ENCODE measurements at places on chromosomes 7 and 10.

DNA sequence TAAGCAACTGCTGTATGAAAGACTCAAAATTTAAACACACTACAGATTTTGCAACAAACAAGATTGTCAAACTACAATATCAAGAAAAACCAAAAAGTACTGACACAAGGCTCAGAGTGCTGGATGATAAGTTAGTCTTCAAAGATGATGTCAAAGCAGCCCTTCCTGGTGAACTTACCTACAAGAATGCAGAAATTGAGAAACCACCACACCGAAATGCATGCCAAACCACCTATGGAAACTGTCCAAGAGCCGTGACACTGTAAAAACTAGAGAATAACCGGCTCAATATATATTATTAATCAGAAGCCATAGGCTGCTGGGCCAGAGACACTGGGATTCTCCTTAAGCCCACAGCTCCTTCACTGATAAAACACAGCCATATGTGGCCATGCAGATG is 25.3 kb downstream of the DENND11 start:
- no peak for DNase-seq

GRCh38 chr10:118973744-118974143 is 55.8 kb upstream of the NANOS1 start:
- no peak for DNase-seq

DNA sequence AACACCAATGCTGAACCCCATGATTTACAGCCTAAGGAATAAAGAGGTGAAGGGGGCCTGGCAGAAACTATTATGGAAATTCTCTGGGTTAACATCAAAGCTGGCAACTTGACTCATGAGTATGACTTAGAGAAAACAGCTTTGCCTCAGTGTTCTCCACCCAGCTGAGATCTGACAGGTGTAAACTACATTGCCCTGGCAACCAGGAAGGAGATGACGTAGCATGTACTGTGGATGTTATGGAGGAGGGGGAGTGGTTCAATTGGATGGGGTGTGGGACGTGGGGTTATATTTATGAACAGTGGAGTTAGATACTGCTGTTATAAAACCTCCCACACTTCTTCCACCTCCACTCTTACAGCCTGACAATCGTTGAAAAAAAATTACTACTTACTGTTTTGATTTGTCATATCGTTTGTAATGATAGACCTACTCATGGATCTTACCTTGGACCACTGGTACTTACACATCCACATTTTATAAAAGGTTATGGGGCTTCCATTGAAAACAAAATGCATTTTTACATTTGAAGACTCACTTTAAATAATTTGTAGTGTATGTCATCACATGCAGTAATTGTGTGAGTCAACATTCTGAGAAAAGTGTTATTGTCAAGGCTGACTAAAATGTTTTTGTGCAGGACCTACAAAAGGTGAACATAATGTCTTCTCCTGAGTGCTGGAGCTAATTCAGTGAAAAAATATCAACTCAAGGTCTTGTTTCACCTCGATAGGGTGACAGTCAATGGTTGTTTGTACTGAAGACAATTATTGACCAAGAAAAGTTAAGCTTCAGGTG is 6.4 kb downstream of the OR2F1 start:
- DNase-seq = no peak

- no peak for DNase-seq
These were observed 507.7 kb downstream of the HTR7 start for GRCh38 chr10:90350122-90350521.

DNA sequence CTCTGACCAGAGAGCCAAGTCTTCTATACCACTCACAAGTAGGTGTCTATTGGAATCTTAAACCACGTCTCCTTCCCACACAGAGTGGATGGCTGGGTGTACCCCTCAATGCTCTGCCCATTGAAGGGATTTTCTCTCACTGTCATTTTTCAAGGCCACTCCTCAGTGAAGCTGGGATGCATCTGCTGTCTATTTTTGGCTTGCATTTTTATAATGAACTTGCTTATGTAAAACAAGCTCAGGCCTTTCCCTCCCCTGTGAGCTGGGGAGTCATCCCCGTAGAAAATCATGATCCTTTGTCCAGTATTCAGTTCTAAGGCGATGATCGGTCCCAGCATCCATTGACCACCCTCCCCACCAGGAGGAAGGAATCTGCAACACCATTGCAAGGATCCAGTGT is 9.8 kb upstream of the RBM17 start:
- DNase-seq = no peak

DNA sequence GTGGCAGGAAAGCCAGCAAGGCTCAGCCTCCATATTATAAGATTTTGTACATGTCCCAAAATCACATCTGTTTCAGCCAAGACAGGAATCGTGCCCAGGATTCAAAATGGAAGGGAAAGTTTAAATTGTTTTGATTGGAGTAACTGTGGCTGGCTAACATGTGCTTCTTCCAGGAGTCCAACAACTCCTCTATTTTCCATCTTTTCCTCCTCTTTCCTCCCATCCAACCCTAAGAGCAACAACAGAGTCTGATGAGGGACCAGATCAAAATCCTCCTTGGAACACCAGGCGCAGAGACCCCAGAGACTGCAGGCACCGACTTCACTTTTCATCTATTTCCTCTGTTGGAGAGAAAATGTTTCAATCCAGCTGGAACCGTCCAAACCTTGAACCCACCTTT is 36.0 kb upstream of the SVIL start:
- DNase-seq = no peak

DNA sequence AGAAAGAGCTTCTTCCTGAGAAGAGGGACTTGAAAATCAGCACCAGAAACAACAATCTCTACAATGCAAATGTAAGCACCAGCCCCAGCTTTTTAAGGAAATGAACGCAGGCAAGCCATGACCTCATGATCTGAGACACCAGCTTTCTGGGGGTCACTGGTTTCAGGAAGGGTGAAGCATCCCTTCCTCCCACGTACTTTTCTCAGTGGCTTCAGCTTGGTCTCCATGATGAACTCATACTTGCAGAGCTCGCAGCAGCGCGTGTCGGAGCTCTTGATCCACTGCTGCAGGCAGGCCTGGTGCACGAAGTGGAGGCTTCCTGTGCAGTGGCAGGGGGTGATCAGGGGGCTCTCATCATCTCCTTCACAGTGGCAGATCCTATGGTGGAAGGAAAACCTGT is 87.0 kb downstream of the ALOX5 start:
- no peak for DNase-seq

- no peak for DNase-seq
These were observed 19.0 kb downstream of the STEAP1 start for GRCh38 chr7:90173127-90173844.

DNA sequence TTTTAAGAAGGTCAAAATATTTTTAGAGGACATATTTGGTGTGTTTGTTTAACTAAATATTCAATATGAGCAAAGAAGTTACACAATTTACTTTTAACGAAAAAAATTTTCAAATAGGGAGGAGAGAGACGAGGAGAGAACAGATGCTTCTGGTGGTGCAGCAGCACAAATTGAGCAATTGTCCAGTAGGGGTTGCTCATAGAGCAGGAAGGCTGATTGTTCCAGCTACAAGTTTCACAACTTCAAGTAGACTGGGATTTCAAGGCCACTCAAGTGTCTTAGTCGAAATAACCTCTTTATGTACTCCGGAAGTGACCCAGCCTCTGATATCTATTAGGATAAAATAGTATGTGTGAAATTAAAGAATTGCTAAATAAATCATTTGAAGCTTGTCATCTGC is 197.9 kb downstream of the HDAC9 start:
- DNase-seq = no peak

- DNase-seq = no peak
These were observed 187.8 kb downstream of the ETV1 start for GRCh38 chr7:13801669-13802068.

DNA sequence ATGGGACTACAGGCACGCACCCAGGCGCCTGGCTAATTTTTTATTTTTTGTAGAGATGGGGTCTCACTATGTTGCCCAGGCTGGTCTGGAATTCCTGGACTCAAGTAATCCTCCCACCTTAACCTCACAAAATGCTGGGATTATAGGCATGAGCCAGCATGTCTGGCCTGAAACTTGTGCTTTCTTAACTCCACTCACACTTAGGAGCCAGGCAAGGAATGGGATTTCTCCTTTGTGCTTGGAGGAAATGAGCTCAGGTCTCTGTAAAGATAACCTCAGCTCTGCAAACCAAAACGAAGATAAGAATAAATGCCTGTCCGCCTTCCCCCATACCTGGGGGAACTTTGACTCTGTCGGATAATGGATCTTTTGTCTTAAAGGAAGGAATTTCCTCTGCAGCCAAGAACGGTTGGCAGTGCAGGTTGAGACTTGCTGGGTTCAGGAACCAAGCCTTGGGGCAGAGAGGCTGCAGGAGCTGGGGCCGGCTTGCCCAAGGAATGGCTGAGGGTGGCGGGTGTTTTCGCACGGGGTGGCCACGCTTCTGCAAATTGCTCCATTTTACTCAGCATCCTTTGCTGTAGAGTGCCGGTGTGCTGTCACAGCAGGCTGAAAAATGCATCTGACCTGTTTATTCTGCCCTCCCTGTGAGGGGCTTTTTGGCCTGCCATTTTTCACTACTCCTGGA is 174.2 kb downstream of the KIAA1217 start:
- no peak for DNase-seq

DNA sequence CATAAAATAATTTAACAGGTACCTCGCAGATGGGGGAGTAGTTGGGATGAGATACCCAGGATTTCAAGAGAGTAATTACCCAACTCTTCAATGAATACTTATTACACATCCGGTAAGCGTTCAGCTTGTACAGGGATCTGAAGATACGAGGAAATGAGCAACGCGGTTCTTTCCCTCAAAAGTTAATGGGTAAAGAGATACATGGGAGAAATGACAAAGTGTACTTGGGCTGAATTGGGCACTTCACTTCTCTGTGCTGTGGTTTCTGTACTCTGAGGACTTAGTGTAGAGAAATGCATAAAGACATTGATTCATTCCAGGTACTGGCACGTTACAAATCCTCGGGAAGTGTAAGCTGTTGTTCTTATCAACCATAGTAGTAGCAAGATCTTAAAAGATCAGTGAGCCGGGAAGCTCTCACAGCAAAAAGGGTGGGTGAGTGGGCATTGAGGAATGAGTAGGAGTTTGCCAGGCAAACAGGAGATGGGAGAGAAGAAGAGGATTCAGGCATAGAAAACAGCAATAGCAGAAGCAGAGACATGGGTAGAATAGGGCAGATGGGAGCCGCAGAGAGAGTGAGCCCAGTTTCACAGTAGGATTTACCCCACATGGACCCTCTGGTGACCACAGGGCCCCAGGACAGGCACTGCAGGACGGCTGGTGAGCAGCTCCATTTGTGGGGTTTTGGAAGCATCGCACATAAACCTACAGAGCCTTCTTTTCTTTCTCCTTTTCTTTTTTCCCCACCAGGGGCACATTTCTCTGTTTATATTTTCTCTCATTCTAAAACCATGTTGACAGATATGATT is 304.3 kb upstream of the PITRM1 start:
- no peak for DNase-seq

DNA sequence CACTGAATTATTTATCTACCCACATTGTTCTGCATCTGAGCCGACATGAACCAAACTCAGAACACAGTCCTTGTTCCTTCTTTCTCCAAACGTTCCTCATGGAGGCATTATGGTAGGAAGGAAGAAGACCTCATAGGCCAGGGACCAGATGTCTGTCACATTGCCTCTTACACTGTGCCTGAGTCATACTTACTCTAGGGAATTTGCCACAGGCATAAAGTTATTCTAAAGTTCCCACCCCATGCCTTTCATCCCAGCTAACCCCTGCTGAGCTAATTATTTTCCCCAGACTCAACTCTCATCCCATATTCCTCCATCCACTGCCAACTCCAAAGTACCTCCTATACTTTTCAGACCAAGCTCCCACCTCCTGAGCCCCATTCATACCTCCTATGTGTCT is 21.2 kb downstream of the MAT1A start:
- no peak for DNase-seq

- no peak for DNase-seq
These were observed 5.4 kb upstream of the ZFYVE27 start for GRCh38 chr10:97731346-97732051.

DNA sequence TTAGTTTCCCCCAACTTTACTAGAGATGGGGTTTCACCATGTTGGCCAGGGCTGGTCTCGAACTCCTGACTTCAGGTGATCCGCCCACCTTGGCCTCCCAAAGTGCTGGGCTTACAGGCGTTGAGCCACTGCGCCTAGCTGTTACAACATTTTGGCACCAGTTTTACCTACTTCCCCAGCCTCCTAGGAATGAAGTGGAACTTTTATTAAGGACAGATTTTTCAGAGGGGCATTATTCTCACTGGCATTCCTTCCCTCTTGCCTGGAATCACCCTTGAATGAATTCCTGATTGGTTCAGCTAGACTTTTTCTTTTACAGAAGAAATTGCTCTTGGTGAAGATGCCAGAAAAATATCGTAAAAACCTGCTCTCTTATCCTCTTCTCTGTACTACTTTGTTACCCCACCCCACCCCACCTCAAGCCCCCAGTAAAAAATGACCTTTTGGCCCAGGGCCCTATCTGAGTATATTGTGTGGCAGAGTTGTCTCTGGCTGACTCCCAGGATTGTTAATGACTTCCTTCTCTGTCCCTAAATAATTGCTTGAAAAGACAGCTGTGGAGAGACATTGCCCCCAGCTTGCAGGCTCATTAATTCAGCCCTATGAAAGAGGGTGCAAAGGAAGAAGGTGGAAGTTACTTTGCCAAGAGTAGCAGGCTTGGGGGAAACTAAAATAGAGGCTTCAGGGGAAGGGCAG is 189.6 kb downstream of the AUTS2 start:
- no peak for DNase-seq

- no peak for DNase-seq
These were observed 13.4 kb downstream of the USP54 start for GRCh38 chr10:73577788-73578187.

DNA sequence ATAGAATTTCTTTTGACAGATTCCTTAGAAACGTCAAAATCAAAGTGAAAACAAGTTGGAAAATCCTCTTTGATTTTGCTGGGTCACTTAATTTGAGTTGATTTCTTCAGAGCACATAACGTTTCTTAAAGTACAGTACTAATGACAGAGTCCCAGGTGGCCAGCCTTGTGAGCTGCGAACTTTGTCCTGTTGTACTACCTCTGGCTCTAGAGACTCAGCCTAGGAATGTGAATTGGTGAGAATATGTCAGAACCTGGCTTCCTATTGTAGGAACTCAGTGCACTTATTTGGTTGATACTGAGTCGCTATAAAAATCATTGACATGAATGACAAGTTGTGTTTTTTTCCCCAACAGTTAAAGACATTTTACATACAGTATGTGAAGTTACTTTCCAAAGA is 20.2 kb downstream of the SDK1 start:
- DNase-seq = no peak

DNA sequence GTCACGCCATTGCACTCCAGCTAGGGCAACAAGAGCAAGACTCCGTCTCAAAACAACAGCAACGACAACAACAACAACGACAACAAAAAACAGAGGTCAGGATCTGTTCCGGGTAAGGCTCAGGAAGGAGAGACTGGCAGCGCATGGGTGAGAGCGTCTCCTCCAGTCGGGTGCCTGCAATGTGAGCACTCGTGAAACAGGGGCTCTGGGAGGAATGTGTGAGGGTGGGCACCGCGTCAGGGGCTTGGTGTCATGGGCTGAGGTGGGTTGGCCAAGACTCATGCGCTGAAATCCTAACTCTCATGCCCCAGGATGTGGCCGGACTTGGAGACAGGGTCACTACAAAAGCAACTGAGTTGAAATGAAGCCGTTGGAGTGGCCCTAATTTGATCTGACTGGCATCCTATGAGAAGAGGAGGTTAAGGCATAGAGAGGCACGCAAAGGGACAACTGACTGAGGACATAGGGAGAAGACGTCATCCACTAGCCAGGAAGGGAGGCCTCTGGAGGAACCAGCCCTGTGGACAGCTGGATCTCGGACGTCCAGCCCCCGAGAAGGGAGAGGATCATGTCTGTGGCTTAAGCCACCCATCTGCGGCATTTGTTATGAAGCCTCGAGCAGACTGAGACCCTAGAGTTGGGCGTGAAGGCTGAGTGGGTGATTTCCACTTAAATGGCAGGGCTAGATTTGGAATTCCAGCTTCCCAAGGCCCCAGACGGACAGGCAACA is 241.5 kb upstream of the PITRM1 start:
- no peak for DNase-seq
